Transverse colon (tissue), 4 donors: ENCODE measurements at places on chromosomes 2 and 18. TPM values are rescaled to one million over a fixed set of nuclear protein-coding genes. Genes with fewer than 3 reads are reported as not detected.

NIFK gene
- total RNA-seq = 21.3 TPM

DNA sequence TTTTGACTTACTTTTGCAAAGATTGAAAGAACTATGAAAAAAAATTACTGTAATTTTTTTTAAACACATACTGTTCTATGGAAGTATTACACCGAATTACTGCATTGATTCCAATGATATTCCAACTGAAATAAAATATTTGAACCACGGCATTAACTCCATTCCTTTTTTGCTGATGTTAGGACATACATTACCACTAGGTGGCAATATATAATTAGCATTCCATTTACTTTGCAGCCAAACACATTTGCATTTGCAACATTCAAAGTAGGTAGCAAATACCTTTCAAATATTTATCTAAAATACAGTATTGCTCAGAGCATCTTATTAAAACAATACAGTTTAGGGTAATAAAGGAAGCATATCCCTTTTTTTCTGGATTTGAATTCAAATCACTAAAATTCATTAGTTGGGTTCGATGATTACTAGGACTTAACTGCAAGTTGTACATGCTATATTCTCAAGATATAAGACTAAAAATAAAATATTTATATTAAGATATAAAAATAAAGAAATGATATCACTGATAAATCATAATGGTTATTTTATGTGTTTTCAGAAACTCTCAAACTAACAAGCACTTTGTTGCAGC is 31.3 kb downstream of the LANCL1 start:
- no peak for DNase-seq

DNA sequence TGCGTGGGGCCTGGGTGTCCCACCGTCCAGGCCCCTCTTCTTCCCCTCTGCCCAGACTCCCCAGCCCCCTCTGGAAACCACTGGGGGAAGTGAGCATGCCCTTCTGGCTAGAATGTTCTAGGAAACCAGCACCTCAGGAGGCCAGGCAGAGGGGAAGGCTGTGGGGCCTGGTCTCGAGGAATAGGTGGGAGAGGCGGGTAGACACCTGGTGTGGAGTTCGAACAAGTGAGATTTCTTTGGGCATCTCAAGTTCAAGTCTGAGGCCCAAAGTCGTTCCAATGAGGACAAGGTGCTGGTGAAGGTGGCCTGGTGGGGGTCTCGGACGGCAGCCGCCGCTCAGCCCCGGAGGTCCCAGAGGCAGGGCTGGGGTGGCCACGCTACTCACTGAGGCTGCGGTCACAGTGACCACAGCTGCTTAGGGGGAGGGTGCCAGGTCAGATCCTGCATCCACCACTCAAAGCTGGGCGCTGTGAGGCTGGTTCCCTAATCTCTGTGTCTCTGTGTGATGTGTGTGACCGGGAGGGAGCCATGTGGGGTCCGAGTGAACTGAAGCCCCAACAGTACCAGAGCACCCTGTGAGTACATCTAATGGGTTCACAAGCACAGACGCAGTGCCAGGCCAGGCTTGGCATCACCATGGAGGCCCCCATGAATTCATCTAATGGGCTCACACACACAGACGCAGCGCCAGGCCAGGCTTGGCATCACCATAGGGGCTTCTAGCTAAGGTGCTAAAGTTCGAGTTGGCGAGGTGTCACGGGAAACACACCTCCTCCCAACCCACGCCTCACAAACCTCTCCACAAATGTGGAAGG is 26.5 kb upstream of the PXDN start:
- no peak for DNase-seq

- DNase-seq = no peak
Measured at GRCh38 chr2:235579128-235579527, 85.3 kb downstream of the AGAP1 start.

DNA sequence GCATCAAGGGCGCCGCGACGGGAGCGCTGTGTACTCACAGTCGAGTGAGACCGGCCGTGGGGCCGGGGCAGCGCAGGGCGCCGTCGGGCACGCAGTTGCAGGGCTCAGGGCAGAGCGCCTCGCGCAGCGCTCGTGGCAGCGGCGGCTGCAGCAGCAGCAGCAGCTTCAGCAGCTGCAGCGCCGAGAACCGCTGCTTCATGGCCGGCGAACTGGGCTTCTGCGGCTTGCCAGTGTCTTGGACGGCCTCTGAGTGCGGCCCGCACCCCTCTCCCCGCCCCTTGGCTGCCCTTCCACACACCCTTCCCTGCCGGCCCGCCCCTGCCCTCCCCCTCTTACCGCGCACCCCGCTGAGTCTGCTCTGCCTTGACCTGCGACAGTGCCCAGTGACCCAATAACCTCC is at the start of gene LHCGR:
LHCGR (minus strand) TSS at position 252 of the 400 bp plus-strand sequence; CDS start at position 199, 53 bp downstream.
- DNase-seq = no peak

- no peak for DNase-seq
Measured at GRCh38 chr2:176156301-176156806, 753 bp upstream of the HOXD3 start.
